ENCODE measurements at places on chromosomes 16 and 17.

GRCh38 chr17:80456465-80457235 lies 19.8 kb downstream of the NPTX1 start:
- DNase-seq, result no peak

DNA sequence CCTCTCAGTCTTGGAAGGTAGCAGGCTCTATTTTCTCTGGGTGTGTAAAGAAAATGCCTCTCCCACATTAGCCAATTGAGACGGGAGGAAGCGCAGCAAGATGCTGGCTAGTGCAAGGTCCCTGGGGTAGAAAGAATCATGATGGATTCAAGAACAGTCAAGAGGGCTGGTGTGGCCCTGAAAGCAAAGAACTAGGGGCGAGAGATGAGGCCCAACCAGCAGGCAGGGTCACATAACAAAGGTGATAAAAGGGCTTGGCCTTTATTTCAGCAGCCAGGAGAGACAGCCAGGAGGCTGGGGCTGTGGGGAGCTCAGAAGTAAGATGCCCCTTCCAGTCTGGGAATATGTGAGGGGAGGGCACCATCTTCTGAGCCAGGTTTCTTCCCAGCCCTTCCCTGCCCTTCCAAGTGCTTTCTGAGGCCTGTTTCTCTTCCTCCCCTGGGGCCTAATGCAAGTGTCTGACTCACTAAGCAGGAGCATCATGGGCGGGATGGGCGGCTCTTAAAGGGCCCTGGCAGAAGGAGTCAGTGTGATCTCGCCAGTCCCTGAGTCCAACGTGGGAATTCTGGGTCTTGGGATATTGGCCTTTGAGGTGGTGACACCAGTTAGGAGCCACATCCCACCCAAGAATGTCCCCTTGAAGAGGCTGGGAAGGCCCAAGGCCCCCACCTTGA lies 3.9 kb upstream of the NLRC5 start:
- DNase-seq, result no peak

DNA sequence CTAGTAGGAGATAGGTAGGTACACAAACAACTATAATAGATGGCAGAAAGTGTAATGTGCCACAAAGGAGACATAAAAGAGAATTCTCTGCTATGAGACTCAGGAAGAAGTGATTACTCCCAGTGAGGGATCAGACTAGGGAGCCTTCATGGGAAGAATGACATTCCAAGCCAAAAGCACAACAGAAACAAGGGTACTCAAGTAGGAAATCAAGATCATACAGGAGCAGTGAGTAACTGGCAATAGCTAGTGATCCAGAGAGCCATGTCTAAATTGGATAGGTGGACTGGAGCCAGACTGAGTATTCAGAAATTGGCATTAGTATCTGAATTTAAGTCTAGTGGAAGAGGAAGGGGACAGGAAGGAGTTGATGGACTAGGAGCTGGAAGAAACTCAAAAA lies 10.7 kb downstream of the RFFL start:
- no peak for DNase-seq

- DNase-seq, result no peak
Measured at GRCh38 chr16:84979516-84979915, 31.8 kb downstream of the ZDHHC7 start.

GRCh38 chr17:65027305-65027704 lies 29.2 kb downstream of the GNA13 start:
- no peak for DNase-seq

DNA sequence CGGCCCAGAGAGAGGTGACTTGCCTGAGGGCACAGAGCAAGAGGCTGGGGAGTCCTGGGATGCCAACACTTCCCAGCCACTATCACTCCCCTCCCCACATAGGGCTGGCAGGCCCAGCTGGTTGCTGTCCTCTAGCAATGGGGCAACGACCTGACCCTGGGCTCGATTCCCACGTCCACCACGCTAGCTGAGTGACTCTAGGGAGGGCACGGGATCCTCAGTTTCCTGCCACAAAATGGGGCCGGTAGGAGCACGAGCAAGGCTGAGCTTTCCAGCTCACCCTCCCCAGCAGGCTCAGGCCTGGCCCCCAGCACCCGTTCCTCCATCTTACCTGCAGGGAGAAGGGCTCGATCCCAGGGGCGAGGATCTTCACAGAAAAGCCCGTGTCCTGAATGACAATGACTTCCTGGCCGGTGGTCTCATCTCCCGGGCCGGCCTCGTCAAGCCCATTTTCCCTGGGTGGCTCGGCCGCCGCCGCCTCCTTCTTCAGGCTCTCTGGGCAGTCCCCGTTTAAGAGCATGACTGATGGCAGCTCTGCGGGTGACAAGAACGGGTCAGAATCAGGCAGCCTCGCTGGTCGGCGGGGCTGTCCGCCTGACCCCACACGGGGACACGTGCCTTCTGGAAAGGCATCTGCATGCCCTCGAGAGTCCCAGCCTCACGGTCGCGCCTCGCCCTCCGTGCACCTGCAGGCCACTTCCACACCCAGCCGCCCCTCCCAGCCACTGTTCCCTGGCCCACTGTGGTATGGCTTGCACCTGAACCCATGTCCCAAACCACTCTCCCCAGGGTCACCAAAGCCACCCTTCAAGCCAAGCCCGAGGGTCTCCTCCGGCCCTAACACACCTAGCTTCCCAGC lies 7.3 kb downstream of the CLUH start:
- DNase-seq, result no peak

DNA sequence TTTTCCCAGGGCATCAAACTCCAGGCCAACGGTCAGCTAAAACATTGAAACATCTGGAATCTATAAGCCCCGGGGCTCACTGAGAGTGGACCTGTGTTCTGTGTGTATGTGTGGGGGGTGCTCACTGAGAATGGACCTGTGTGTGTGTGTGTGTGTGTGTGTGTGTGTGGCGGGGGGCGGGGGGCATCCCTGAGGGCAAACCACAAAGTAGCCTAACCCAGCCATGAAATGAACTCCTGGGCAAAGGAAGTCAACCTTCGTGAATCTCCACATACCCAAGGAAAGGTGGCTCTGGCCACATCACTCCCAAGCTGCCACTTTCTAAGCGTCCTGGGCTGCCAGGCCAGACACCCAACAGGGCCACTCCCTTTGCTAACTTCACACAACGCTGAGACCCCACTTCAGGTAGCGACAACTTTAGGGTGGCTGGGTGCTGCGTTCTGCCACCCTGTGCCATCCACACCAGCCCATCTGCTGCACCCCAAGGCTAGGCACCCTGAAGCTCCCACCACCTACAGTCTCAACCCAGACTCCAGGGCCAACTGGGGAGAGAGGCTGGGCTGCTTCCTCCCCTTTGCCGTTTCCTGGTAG lies 1.6 kb downstream of the MAFG start:
- DNase-seq, result no peak

- DNase-seq, result no peak
Measured at GRCh38 chr16:80051040-80051439, 450.5 kb upstream of the MAF start.

- DNase-seq, result peak; percentile 30
Measured at GRCh38 chr17:68200689-68201417, 47.0 kb upstream of the AMZ2 start.

DNA sequence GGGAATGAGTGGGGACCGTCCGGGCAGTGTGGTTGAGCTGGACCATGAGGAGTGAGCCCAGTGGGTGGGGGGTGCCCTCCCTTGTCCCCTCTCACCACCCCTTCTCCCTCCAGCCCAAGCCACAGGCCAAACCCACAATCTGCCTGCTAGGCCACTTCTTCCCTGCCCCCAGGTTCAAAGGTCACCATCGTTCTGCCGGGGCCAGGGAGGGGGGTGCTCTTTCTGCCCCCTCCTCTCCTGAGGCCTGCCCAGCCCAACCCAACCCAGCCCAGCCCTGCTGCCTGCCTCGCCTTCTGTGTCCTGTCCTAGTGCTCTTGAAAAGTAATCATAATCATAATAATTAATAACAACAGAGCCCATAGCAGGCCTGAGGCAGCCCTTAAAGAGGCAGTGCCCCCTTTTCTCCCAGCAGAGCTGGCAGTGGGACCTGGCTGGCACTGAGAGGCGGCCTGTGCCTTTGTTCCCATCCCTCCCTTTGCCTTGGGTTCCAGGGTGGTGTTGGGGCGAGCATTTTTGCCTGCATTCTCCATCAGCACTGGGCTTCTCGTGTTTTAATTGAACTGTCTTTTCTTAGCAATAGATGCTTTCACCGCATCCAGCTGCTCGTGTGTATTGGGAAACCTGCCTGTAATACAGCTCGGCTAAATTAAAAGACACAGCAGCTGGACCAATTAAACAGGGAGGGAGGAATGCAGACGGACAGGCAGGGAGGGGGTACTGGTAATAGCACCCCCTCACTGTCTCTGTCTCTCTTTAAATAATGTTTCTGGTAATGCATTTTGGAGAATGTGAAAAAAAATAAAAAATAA lies 46.8 kb downstream of the SREBF1 start:
- DNase-seq, result no peak

- no peak for DNase-seq
Measured at GRCh38 chr17:4572131-4572530, 11.8 kb upstream of the GGT6 start.

GRCh38 chr16:78504401-78504851 lies 405.0 kb downstream of the WWOX start:
- DNase-seq, result no peak

DNA sequence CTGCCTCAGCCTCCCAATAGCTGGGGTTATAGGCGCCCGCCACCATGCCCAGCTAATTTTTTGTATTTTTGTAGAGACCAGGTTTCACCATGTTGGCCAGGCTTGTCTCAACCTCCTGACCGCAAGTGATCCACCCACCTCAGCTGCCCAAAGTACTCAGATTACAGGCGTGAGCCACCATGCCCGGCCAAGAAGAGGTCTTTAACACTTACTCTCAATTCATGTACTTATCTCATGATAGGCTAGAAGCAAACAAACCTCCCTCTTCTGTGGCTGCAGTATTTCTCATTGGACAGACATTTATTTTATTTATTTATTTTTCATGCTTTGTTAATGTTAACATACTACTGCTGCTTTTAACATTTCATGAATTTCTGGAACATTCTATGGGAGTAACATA lies 7.0 kb upstream of the NT5C start:
- no peak for DNase-seq

DNA sequence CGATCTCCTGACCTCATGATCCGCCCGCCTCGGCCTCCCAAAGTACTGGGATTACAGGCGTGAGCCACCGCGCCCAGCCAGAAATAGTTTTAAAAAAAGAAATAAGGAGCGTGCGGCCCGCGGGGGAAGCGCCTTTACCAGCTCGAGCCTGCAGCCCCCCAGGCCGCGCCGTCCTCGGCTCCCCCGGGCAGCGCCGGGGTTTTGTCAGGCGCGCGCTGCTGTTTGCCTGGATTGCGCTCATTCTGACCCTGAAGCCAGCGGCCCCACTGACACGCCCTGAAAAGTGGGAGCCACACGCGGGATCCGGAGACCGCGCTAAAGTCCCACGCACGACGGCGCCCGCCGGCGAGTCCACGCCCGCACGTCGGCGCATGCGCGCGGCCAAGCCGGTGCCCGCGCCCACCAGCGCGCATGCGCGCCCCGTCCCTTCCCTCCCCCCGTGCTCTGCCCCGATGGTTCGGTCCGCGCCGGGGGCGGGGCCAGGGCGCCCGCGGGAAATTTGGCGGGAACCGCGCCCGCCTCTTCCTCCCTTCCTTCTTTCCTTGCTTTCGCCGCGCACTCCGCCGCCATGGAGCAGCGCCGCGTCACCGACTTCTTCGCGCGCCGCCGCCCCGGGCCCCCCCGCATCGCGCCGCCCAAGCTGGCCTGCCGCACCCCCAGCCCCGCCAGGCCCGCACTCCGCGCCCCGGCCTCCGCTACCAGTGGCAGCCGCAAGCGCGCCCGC lies at the start of gene CDT1:
Gene CDT1 (plus strand): TSS at position 526 of the 724 bp plus-strand sequence. CDS start 43 bp downstream, at position 569.
- DNase-seq, result no peak

GRCh38 chr17:77645072-77646045 lies 313.1 kb upstream of the TNRC6C start:
- DNase-seq, result no peak

DNA sequence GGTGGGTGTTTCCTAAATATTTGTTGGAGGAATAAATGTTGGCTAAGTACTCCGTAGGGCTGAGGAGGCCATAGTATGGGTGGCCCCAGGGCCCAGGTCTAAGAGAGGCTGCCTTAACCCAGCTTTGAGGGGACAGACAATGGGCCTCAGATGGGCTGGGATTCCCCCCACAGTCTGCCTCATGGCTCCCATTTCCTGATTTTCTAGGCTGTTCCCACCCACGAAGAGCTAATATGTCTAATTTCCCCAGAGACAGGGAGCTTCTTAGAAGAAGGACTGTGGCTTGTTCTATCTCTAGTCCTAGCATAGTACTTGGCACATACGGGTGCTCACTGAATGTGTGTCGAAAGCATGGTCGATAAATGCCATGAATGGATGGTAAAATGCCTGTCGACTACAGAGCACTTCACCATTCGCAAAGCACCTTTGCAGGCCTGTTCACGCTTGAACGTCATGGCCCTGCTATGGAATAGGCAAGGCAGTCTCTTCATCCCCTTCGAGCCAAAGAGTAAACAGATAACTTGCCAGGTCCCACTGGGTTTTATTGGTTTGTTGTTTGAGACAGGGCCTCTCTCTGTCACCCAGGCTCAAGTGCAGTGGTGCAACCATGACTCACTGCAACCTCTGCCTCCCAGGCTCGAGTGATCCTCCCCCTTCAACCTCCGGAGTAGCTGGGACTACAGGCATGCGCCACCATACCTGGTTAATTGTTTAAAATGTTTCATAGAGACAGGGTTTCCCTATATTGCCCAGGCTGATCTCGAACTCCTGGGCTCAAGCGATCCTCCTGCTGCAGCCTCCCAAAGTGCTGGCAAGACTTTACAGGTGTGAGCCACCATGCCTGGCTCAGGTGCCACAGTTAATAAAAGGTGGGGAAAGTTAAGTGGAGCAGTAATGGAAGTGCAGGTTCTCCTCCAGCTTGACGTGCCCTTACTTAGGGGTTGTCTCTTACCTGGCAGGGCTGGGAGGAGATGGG lies 9.7 kb downstream of the CHAD start:
- no peak for DNase-seq

DNA sequence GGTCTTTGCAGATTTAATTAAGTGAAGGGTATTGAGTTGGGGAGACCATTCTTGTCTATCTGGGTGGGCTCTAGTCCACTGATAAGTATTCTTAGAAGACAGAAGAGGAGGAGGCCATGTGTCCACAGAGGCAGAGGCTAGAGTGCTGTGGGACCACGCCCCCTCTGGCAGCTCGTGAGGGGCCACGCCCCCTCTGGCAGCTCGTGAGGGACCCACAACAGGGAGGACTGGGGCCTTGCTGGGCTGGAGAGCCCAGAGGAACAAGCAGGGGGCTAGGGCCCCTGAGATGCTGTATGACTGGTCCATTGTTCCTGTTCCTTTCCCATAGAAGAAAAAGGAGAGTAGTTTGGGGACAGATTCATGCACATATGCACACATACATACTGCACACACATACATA lies 106.8 kb downstream of the METRNL start:
- no peak for DNase-seq

DNA sequence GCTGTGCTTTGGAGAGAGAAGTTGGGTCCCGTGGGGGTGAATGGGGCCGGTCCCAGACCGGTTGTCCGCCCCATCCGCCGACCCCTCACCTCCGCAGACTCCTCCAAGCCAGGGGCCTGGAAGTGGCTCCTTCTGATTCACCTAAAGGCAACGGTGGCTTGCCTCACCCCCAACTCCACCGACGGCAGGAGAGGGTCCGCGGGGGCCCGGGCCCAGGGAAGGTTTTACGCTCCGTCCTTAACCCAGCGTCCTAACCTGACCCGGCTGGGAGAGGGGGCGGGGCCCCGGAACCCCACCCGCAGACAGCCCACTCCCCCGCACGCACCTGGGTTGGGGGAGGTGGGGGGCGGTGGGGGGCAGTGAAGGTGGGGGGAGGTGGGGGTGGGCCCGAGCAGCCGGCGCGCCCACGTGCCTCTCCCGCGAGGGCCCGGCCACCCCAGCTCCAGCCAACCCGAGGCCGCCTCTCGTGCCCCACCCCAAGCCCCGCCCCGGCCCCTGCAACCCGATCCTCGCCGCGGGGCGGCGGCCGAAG lies 12.7 kb upstream of the CD300A start:
- no peak for DNase-seq
